NCI-H187 treated with DMSO at 0.1 percent for 48 hours (cell line): ENCODE measurements at places on chromosomes 7 and 10.

- no peak for DNase-seq
These were observed 16.9 kb downstream of the LHPP start for GRCh38 chr10:124478515-124478914.

DNA sequence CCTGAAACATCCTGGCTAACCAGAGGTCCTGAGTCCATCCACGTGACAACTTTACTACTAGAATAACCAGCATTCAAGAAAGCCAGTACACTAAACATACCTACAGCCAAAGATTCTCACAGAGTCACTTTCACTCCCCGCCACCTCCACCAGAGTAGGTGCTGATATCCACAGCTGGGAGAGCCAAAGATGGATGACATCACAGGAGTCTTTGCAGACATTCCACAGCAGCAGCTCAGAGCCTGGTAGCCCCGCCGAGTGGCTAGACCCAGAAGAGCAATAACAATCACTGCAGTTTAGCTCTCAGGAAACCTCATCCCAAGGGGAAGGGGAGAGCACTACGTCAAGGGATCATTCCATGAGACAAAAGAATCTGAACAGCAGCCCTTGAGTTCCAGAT lies 13.5 kb upstream of the ADAM22 start:
- DNase-seq = no peak

DNA sequence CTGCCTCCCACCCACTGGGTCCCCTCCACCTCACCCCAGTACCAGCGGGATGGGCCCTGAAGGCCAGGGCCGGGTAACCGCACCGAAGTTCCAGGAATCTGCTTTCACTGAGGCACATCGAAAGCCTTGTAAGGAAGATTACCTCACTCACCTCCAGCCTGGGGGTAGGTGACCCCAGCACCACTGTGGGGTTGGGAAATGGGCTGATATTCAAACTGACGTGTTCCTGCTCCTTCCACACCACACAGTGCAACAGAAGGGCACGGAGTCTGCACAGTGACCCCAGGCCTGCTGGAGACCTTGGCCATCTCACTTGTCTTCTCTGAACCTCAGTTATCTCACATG lies 29.8 kb downstream of the NPS start:
- no peak for DNase-seq

GRCh38 chr10:60335708-60336107 lies 54.0 kb downstream of the ANK3 start:
- no peak for DNase-seq

DNA sequence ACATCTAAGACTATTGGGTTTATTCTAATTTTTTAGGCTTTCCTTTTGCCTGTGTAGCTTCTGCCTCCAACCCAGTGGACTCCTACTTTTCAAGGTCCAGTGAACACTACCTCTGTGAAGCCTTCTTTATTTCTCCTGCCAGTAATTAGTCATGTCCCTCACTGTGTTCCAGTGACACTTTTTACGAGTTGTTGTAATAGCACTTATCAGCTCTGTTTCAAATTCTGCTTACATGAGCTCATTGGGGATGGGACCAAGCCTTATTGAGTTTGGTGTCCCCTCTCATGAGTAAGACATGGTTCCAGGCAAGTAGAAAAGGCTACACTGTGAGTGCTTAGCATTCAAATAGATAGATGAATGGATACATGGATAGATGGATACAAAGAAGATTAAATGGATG lies 184.6 kb downstream of the HIBADH start:
- no peak for DNase-seq

- no peak for DNase-seq
These were observed 7.7 kb upstream of the AMZ1 start for GRCh38 chr7:2680256-2680655.

GRCh38 chr7:18179093-18179492 lies 151.4 kb upstream of the PRPS1L1 start:
- no peak for DNase-seq

DNA sequence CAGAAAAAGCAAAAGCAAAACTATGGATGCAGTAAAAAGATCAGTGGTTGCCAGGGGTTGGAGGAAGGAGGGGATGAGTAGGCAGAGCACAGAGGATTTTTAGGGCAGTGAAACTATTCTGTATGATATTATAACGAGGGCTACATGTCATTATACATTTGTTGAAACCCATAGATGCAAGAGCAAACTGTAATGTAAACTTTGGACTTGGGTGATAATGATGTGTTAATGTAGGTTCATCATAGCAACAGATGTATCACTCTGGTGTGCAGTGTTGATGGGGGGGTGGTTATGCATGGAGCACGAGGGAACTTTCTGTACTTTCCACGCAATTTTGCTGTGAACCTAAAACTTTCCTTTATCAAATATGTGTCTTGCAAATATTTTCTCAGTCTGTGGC lies 23.2 kb downstream of the SLK start:
- no peak for DNase-seq

GRCh38 chr7:87003872-87004798 lies 55.3 kb downstream of the ELAPOR2 start:
- no peak for DNase-seq

GRCh38 chr10:36003688-36004087 lies 361.6 kb upstream of the FZD8 start:
- no peak for DNase-seq

DNA sequence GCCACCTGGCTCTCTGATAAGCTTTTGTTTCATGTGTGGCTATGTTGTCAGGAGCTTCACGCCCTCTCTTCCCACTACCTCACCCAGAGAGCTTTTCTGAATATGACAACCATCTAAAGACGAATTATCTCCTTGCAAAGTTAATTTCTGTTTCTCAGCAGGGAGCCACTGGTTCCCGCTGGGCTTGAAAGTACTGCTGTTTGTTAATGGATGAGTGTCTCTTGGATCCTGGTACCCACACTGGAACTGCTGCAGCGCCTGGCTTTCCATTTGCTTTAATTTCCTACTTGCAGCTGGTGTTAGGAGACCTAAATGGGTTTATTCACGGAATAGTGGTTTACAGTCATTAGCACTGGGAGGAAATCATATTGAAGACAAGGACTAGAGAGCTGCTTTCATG lies 267.9 kb upstream of the LRGUK start:
- DNase-seq = peak; percentile 100

- DNase-seq = no peak
These were observed 9.9 kb downstream of the VIM start for GRCh38 chr10:17237915-17238444.

DNA sequence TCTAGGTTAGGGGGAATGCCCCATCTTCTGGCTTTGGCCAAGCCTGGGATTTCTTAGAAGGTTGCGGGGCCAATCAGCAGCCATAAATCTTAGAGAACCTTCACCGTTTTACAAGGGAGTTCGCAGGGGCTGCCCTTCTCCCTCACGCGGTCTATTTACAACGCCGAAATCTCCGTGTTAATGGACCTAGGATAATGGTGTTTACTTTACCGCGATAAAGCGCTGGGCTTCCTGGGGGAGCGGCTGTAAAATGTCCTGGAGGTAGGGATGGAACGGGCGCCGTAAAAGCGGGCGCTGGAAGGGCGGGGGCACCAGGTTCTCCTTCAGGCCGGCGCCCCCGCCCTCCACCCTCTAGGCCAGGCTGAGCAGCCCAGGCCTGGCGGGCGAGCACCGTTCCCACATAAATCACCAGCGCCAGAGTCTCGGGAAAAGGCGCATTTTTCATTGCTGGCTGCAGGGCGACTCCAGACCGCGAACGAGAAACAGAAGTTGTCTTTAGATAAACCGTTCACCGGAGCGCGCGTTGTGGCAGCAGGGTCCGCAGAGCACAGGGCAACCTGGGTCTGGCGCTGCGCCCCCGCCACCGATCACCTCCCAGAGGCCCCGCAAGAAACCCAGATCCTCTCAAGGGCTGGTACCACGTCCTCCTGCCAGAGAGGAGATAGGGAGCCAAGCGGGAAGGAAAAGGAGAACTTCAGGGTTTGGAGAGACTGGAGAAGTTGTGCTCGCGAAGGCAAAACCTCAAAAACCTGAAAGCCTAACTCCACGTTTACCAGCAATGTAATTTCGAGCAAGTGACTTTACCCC lies 12.5 kb upstream of the NKX2-3 start:
- DNase-seq = no peak

DNA sequence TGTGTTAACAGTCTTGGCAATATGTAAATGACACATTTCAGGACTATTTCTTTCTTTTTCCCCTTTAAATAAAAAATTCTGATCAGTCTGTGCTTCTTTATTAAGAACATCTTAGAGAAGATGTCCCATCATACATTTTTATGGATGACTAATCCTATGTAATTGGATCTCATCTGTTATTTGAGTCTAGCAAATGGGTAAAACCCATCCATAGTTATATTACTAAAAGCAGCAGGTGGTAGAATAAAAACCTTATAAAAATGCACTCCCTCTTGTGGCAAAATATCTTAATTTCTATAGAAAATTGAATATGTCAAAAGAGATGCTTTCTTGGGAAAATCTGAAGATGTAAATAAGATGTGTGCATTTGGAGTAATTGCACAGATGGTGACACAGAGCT lies 35.3 kb downstream of the TRRAP start:
- no peak for DNase-seq

DNA sequence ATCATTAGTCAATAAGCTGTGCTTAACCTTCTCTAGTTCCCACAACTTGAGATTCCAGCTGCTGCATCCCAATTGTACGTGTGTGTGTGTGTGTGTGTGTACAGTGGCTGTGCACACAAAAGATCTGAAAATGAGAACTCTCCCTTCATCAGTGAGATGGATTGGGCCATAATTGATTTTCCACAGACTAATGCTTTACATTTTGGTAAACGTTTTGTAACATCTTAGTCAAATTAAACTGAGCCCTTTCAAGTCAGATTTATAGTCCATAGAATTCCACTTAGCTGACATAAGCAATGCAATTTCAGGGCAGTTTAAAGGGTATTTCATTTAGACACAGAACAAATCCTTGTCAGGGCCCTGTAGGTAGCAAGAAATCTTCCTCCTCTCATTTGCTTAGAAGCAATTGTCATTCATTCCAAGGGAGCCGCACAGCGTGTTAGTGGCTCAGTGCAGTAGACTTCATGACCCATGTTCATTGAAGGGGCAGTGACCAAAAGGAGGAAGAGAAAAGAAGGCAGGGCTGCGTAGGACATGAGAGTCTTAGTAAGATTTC lies 1123.5 kb upstream of the AUTS2 start:
- DNase-seq = no peak

DNA sequence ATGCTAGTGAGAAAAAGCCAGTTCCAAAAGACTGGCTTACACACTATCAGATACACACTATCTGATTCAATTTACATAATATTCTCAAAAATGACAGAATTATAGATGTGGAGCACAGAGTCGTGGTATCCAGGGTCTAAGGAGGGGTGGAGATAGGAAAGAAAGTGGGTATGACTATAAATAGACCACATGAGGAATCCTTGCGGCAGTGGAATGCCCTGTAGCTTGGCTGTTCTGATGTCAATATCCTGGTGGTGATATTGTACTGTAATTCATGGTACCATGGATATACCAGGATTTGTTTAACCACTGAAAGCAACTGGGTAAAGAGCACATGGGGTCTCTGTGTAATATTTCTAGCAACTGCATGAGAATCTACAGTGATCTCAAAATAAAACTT lies 67.7 kb upstream of the TMEM72 start:
- no peak for DNase-seq

DNA sequence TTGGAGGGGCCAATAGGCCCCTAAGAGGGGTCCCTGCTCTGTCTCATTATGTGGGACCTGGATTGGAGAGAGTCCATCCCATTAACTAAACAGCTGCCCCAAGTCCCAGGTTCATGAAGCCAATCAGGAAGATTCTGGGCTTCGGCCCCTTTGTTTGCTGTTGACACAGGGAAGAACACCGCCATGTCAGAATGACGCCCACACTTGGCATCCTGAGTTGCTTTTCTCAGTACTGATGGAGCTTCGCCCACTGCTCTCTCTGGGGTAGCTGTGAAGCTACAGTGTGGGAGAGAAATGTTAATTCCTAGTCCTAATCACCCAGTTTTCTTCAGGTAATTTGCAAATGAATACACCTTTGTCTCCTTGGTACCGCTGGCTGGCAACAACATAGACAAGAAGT lies 264.7 kb downstream of the GLRX3 start:
- no peak for DNase-seq

DNA sequence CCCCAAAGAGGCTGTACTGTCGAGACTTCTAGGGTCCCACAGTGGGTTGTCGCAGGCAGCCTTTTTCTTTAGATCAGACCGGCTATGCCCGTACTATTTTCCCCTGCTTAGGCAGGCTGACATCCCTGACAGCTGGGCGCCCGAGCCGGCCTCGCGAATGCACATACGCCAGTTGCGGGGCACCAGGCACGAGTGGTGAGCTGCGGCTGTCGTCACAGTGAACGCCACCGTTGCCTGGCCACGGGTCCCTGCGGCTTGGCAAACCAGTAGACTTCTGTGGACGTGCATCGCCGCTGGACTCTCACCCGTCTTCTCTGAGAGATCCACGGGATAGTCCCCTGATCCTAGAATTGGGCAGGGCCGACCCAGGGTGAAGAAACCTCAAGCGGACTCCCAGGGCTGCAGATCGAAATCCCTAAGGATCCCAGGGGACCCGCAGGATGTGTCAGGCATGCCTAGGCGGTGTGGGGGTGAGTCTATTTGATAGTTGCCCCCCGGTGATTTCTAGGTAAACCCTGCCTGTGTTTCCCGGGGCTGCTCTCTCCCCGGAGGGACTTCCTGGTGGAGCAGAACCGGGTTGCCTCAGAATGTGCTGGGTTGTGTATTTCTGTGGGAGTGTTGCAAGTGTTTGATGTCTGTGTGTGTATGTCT lies 33.0 kb upstream of the ZNF273 start:
- no peak for DNase-seq

DNA sequence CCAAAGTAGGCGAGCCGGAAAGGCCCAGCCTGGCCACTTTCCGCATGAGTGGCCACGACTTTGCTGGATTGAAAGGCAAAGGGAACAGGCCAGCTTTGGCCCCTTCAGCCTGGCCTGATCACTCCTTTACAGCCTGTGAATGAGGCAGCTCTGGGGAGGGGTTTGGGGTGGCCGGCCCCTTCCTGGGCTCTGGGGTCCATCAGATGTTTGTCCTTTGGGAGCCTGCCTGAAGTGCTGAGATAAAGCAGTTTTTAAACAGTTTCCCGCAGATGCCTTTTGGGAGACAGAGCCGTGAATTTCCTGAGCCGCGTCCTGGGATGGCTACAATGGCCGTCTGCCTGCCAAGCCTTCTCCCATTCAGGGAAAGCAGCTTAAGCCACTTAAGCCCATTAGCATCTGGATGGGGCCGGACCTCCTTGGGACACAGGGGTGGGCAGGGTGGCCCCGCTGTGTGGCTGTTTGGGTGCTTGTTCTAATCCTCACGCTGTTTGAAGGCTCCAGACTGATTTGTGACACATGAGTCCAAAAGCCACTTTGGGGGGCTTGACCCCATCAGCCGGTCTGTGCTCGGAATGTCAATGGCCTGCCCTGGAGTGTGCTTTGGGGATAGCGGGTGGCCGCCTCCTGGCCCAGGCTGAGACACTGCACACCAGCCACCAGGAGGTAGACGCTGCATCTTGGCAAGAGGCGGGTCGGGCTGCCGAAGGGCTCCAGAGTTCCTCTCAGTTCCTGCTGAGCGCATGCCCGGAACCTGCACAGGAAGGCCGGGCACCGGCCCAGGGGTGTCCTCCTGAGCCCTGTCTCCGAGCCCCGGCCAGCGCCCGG lies 38.9 kb downstream of the NKX6-2 start:
- DNase-seq = no peak
